ENCODE measurements at places on chromosomes 1 and 21.

DNA sequence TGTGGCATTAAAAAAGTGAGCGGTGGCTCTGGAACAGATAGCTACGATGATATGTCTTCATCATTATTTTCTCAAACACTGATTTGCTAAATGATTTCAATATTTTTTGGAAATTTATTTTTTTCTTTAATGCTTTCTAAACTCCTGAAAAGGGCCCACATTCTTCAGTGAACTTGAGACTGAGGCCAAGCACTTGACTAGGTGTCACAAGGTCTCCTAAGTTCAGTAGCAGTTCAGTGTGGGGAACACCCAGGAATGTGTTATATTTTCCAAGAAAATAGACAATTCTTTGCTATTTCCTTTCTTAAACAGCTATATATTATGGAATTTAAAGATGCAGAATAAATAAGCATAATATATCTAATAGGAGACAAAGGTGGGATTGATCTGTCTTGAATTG lies 850.9 kb downstream of the USP25 start:
- no peak for DNase-seq

GRCh38 chr21:44317871-44318270 lies 18.0 kb downstream of the PFKL start:
- no peak for DNase-seq

- DNase-seq: no peak
Observed at GRCh38 chr1:212346601-212347000, 61.4 kb downstream of the PPP2R5A start.

- DNase-seq: no peak
Observed at GRCh38 chr1:157831968-157832626, 9.5 kb downstream of the CD5L start.

DNA sequence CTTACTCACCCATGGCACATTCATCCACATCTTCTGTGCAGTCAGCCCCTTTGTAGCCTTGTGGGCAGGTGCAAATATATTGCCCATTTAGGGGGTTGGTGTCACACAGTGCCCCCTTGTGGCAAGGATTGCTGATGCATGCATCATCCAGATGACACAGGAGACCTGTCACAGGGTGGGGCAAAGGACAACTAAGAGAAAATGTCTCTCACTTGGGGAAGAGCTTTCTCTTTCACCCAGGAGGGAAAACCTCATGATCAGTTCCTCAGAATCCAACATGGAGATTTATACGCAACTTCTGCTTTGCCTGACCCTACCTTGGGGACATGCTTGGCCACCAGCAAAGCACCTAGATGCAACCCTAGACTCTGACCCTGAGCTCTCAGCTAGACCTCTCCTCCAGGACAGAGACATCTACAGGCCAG lies 71.8 kb upstream of the ADAM30 start:
- peak; percentile 66 for DNase-seq

DNA sequence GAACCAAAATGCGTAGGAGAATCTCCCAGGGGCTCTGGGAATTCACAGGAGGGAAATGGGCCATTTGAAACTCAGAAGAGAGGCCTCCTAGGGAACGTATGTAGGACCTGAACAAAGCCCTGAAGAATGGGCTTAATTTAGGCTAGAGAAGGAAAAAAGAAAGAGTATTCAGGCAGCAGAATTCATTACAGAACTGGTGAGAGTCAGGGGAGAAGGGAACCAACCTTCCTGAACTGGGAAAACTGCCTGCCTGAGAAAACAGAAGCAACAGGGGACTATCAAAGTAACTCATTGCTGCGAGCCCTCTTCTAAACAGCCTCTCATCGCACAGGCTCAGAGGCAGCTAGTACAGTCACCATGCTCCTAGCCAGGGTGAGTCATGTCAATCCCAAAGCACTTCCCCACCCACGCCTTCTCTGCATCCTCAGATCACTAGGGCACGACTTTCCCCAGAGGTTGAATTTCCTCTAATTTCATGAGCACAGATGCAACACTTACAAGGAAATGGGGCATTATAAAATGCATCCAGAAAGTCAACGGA lies 98.1 kb downstream of the ADSS2 start:
- no peak for DNase-seq

DNA sequence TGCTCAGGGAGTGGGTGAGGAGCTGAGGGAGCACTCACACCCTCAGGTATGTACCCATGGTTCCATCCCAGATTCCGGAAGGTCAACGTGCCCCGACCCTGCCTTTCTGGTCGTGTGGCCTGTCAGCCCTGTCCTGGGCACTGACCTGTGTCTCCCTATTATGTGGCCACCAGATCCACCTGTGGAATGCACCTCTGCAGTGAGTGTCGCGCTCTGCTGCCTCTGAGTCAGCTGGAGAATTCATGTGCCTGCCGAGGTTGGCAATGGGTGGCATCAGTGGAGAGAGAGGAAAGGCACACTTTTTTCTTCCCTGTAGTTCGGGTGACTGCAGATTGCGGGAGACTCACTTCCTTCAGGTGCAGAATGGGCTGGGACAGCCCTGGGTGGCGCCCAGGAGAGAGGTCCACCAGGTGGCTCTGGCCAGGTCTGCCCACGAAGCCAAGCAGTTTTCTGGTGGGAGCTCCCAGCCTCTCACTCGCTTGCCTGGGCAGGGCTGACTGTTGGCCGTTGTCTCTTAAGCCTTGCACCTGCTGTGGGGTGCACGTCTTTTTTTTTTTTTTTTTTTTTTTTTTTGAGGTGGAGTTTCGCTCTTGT lies 176.1 kb upstream of the TMEM51 start:
- no peak for DNase-seq

DNA sequence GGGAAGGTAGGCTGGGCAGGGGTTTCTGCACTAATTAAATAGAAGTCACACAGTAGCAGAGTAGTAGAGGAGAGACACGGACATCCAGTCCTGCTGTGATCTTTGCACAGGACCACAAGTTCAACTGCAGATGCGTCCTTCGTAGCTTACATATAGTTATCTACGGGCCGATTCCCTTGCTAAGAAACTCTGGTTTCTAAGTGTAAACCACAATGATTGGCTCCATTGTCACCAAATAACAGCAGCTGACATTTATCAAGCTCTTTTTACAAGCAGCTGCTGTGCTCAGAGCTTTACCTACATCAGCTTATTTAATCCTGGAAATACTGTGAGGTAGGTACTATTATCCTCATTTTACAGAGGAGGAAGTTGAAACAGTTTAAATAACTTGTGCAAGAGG lies 3.1 kb downstream of the SLC45A3 start:
- no peak for DNase-seq

GRCh38 chr1:91487469-91487868 lies 13.2 kb upstream of the CDC7 start:
- DNase-seq: no peak

DNA sequence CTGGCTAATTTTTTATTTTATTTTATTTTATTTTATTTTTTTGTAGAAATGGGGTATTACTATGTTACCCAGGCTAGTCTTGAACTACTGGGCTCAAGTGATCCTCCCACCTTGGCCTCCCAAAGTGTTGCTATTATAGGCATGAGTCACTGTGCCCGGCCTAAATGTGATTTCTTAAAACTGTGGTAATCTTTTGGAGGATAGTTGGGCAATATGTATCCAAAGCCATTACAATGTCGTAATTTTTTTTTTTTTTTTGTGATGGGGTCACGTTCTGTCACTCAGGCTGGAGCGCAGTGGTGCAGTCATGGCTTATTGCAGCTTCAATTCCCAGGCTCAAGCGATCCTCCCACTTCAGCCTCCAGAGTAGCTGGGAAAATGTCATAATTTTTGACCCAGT lies 14.2 kb downstream of the ETV3L start:
- DNase-seq: no peak

DNA sequence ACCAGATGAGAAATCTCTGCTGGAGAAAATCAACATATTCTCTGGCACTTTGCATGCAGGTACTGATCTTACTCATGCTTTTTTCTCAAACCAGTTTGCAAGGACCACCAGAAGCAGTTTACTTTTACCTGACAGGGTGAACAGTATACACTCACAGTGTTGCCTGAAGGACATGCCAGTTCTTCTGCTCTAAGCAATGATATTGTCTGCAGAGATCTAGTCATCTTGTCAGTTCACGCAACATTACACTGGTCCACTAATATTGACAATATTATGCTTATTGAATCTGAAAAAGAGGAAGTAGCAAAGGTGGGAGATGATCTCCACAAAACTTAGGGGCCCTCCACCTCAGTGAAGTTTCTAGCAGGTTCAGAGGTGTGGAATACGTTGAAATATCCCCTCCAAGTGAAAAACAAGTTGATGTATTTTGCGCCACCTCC lies 3.8 kb upstream of the S100B start:
- DNase-seq: no peak

- no peak for DNase-seq
Observed at GRCh38 chr1:160437432-160438316, 37.3 kb downstream of the VANGL2 start.

- DNase-seq: peak; percentile 37
Observed at GRCh38 chr1:223628233-223629125, 37.0 kb downstream of the CAPN8 start.

GRCh38 chr1:12152113-12152891 lies 14.5 kb upstream of the TNFRSF1B start:
- DNase-seq: no peak

- no peak for DNase-seq
Observed at GRCh38 chr1:81126989-81127581, 673.6 kb upstream of the ADGRL2 start.

GRCh38 chr1:89946532-89946931 lies 48.4 kb upstream of the ZNF326 start:
- DNase-seq: no peak

GRCh38 chr1:36656838-36657237 lies 174.1 kb upstream of the CSF3R start:
- no peak for DNase-seq

DNA sequence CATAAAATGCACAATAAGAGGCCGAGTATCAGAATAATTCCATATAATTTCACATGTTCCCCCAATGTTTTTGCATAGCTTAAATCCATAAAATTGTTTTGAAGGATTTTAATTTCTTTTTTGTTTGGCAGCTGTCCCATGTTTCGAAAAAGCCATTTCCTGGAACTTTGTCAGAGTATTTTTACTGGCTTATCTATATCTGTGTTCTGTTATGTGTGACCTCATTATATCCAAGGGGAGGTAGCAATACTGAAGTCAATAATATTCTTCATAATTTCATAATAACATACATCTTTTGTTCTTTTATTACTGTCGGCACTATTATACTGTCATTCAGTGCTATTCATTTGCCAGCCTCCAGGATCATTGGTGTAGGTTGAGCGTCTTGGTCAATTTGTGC lies 9.4 kb upstream of the BACH1 start:
- no peak for DNase-seq

DNA sequence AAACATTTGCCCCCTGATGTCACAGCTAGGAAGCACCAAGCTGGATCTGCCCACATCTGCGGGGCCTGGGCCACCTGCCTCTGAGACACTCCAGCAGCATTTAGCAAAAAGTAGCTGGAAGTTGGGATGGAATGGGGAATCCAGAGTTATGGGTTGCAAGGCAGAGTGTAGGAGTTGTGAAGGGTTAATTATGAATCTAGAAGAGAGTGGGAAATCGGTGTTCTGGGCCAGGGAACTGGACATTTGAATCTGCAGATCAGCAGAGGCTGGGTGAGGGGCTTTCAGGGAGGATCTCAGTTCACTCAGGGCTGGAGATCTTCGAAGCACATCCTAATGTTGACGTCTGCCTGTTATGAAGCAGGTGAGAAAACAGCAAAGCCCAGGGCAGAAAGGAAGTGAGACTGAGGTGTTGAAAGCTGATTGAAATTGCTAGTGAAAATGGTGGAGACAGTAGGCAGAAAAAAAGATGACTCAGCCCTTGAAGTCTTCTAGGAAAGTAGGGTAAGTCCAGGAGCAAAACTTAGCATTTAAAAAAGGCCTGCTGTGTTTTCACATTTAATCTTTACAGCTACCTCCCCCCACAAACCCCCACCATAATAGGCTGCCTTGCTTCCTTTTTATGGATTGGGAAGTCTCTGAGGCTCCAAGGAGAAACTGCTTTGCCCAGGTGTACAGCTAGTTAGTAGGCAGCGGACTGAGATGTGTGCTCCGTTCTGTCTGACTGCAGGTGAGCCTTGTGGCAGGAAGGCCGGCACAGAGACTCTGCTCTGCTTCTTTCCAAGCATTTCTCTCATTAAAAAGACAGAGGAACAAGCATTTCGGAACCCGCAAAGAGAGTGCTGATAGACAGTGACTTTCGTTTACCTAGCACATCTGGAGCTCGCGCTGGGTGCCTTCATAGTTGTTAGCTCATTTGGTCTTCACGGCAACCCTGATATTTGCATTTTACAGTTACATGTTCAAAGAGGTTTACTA lies 7.2 kb downstream of the VANGL1 start:
- no peak for DNase-seq

DNA sequence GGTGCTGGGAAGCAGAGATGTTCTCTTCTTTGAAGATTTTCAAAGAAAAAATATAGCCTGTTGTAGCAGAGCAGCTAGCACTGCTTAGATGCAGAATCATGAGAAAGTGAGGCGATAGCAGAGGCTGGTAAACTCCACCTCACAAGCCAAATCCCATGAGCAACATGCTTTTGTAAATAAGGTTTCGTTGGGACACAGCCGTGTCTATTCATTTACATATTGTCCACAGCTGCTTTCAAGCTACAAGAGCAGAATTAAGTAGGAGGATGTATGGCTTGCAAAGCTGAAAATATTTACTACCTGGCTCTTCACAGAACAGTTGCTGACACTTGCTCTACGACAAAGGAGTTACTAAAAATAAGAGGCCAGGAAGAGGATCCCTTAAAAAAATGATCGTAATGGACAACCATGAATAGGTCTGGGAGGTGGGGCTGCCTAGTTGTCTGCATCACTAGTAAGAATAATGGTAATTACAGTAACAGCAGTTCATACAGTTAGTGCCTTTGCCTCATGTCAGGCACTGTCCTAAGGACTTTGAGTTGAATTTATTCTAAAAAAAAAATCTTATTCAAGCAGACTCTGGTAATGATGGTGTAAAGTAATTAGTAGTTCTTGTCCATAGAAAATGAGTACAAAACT lies 622.0 kb downstream of the KIF26B start:
- no peak for DNase-seq

GRCh38 chr21:39908265-39908923 lies 41.2 kb downstream of the PCP4 start:
- no peak for DNase-seq

DNA sequence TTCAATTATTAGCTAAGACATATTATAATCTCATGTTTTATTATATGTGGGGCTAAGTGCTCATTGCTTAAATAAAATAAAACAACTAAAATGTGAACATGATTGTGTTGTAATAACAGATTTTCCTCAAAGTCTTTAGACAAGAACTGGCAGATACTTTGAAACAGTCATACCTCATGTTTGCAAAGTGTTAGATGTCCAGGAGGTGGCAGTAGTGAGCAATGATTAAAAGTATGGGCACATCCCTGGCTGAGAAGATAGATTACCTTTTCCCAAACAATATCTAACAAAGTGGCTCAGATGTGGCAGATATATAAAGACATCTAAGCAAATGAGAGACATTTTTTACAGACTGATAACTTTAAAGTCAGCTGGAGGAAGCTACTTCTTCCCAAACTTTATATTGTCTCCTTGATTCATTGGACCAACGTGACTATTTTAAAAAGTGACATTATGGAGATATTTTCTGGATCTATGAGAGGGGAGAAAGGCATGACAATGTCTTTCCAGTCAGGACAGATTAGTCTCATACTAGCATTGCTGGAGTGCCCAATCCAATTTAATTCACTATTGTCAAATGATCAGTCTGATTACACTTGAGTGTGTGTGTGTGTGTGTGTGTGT lies 269.8 kb downstream of the S1PR1 start:
- peak; percentile 9 for DNase-seq
